ENCODE measurements at places on chromosomes 2 and 18.

GRCh38 chr2:174577967-174578589, 19.5 kb downstream of the WIPF1 start:
- DNase-seq: peak; percentile 39

- no peak for DNase-seq
Observed at GRCh38 chr18:44934901-44935300, 254.2 kb downstream of the SETBP1 start.

DNA sequence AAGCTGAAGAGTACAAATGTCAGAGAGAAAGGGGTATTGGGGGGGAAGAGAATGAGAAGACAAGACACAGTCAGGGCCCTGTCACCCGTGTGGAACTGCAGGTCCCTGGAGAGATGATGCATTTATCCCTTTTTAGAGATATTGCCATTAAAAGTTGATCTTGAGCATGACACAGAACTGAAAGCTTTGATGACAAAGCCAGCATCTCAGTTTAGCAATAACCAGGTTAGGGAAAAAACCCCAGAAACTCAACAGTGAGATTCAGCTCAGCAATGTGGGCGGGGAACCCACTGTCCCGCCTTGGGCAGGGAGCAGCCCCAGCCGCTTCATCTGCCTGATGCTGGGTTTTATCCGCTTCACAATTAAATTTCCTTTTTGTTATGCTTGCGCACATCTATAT, 181.1 kb downstream of the NEDD4L start:
- DNase-seq: peak; percentile 5

- no peak for DNase-seq
Observed at GRCh38 chr2:132607426-132608090, 62.4 kb downstream of the LYPD1 start.
